SJSA1 (cell line): ENCODE measurements at places on chromosomes 12 and 14. TPM values are rescaled to one million over a fixed set of nuclear protein-coding genes. Genes with fewer than 3 reads are reported as not detected.

DNA sequence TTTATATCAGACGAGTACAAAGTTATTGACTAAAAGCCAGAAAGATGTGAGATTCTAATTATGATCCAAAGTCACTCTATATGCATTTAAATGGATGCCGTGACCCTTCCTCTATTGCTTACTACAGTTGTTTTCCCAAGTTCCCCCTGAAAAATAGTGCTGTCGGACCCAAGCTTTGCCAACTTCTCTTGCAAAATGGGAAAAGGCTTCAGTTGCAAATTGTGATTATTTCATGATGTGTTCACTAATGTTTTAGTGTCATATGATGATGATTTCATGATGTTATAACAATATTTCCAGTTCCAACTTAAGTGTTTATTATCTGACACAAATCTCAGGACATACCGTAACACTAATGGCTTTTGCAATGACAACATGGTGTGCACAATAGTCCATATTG is 534.6 kb upstream of the ATP2B1 start:
- DNase-seq, result no peak

- DNase-seq, result no peak
Measured at GRCh38 chr12:98895086-98895651, 250.1 kb downstream of the APAF1 start.

DNA sequence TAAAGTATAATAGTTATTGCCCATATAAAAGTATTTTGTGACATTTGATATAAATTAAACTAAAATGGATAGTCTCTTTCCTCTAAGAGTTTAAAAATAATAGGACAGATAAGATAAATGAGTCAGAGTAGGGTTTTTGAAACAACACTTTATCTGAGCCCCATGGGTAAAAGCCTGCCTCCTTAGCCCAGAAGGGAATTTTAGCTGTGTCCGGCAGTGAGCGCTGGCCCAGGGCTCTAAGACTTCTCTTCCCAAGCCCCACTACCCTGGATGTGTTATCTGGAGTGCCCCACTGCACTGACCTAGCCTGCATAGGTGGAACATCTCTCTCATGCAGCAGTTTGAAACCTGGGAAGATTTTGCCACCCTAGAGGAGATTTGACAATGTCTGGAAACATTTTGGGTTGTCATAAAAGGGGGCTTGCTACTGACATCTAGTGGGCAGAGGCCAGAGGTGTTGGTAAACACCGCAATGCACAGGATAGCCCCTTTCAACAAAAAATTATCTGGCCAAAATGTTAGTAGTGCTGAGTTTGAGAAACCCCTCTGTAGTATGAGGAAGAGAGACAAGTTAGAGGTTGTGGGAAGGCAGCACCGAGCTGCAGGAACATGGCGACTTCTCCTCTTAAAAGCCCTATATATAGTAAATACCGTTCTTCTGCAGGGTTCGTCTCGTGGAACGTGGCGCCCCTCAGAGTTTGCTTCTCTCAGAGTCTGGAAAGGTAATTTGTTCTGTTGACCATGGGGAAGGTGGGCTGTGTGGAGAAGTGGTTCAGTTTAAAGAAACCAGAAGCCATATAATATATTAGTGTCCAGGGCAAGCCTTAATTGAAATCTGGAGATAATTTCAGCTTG is 29.3 kb upstream of the ATF1 start:
- DNase-seq, result no peak

PLBD1 gene
- not detected in 2 replicates for total RNA-seq

CLEC7A gene
- not detected in 2 replicates for total RNA-seq

- no peak for DNase-seq
Measured at GRCh38 chr14:29846339-29847055, 81.2 kb downstream of the PRKD1 start.

GRCh38 chr14:34374998-34375740 is 86.9 kb downstream of the SPTSSA start:
- no peak for DNase-seq
